NCI-H774 (cell line): ENCODE measurements at places on chromosomes 3 and 15.

DNA sequence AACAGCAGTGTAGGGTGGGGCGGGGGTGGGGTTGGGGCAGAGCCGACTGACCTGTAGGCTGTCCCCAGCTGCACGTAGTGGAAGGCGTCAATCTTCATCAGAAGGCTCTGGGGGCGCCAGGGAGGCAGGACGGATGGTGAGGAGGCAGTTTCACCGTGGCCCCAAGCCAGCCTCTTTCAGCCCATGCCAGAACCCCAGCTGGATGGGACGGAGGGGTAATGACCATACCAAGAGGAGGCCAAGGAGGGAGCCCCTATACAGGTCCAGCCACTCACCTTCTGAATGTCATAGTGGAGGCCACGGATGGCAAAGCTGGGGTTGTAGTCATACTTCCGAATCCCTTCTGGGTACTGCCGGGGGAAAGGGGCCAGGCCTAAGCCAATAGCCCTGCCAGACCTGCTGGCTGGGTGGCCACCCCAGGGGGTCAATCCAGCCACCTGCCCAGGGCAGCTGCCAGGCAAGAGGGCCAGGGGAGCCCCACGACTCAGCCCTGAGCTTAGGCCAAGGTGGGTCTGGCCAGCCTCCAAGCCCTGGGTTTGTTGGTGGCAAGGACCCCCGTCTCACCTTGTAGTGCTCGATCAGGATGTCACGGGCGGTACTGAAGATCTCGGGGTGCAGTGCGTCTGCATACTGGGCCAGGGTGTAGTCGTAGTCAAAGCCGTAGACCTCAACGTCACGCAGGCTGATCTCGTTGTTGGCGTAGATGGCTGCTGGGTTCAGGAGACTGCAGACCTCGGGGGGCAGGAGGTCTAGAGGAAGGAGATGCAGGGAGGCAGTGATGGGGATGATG, 4.9 kb downstream of the NT5DC2 start:
- no peak for DNase-seq

- DNase-seq: no peak
Observed at GRCh38 chr3:40979962-40980361, 219.3 kb upstream of the CTNNB1 start.

- DNase-seq: no peak
Observed at GRCh38 chr3:68771681-68772080, 160.7 kb downstream of the TAFA4 start.

GRCh38 chr15:69523010-69524001, 70.7 kb downstream of the RPLP1 start:
- DNase-seq: peak; percentile 70

GRCh38 chr3:42519568-42519962, 17.1 kb downstream of the VIPR1 start:
- no peak for DNase-seq

- no peak for DNase-seq
Observed at GRCh38 chr3:53140847-53141845, 10.9 kb upstream of the RFT1 start.

DNA sequence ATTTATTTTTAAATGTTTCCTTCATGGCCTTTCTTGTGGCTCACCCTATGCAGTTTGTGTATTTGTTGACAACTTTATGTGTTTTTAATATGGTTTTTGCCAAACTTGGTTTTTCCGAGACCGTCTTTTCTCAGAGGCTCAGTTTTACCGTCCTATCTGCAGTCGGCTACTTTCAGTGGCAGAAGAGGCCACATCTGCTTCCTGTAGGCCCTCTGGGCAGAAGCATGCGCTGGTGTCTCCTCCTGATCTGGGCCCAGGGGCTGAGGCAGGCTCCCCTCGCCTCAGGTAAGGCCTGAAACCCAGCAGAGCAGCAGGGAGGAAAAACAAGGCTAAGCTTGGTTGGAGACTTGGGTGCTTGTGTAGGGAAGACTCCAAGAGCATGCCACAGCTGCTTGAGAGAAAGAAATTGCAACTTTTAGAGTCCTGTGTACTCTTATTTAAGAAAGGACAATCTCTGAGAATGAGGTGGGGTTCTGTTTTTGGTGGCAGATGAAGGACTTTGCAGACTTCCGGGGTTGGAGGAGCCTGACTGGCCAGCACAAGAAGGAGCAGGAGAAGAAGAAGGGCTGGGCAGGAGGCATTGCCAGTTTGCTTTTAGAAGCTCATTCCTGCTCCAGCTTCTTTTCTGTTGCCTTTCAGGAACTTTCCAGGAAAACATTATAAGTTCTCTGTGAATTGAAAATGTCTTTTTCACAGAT, at the start of gene TIGIT:
Gene TIGIT, plus strand, starts transcription at position 191 of the 698 bp plus-strand sequence. Its CDS starts 34 bp downstream, at position 225.
- no peak for DNase-seq

GRCh38 chr3:144636833-144637232, 665.2 kb downstream of the DIPK2A start:
- DNase-seq: no peak

- DNase-seq: no peak
Observed at GRCh38 chr15:54312528-54312927, 334.3 kb downstream of the UNC13C start.

- DNase-seq: no peak
Observed at GRCh38 chr3:42157540-42158538, 66.7 kb downstream of the TRAK1 start.

- DNase-seq: no peak
Observed at GRCh38 chr3:132416161-132416560, 1.1 kb upstream of the DNAJC13 start.

DNA sequence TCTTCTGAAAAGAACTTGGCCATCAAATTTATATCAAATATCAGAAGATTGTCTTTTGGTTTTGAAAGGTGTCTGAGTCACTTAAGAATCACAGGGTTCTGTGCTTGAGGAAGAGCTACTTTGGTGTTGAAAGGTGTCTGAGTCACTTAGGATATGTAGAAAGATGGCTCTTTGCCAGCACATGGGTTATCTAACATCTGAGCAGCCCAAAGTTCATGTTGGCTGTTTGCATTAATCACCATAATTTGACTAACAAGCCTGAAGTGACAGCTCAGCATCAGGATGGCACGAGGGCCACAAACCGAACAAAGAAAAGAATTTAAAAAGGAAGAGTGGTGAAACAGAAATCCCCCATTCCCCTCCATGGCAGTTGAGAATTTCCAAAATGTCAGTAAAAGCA, 190.5 kb upstream of the CMC1 start:
- DNase-seq: no peak

DNA sequence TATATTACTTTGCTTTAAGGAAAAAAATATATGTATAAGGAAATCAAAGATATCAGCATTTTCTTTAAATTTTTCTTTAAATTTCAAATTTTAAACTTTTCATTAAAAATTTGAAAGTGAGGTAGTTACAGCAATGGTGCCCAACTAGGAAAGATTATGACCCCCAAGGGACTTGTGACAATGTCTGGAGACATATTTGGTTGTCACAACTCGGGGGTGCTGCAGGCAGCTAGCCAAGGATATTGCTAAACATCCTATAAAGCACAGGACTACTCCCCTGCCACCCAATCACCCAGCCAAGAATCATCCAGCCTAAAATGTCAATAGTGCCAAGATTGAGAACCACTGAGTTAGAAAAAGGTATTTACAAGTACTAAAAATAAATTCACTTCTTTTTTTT, 57.3 kb downstream of the SLC4A7 start:
- DNase-seq: no peak

DNA sequence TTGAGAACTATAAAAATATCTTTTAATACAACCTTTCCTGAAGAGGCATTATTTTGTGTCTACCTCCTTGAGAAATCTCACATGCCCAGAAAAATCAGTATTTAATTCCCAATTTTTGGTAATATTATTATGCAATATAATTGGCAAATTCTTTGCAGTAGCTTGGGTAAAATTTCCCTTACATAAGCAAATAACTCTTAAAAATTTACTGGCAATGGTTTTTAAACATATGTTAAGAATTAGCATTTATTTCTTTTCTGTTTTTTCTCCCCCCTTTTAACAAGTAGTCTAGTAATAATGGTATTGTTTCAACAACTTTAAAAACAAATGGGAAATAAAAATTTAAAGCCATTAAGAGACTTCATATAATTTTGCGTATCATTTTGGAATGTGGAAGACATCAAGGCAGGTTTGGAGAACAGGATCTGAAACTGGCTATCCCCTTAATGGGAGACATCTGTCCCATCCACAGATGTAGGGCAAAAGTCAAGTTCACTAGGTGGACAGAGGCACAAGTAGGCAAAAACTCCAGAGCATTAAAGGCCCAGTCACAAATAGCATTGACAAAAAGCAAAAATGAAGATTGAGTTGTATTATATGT, 89.6 kb upstream of the AADACL2 start:
- no peak for DNase-seq

- no peak for DNase-seq
Observed at GRCh38 chr15:101446518-101447167, 42.9 kb downstream of the PCSK6 start.

DNA sequence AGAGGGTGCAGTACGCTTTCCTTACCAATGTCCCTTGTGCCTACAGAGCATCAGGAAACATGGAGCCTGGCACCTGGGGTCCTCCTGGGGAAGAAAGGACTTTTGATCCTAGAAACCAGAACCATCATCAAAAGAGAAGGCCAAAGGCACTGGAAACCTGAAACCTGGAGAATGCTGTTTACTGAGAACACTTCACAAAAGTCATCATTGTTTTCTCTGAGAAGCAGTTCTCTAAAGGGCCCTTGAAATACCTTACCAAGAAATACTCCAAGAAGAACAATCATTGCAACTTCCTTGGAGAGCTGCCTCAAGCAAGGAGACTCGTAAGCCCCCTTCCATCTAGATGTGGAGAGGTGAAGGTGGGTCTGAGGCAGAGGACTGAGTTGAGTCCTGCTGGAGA, 66.0 kb downstream of the TLE3 start:
- DNase-seq: no peak

DNA sequence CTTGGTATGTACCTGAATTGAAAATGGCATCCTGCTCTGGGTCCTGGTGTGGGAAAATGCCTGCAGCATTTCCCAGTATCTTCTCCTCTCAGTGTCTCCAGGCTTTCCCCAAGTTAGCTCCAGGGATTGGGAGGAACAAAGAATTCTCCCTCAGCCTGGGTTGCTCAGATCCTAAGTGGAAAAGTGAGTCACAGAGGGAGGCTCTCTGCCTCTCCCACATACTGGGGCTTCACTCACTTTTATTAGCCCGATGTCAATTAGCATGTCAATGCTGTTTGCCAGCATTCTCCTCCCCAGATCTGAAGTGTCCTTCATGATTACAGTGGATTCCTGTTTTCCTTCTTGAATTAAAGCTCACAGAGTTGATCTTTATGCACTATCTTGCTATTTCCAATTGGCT, 655.0 kb downstream of the EPHA3 start:
- no peak for DNase-seq

DNA sequence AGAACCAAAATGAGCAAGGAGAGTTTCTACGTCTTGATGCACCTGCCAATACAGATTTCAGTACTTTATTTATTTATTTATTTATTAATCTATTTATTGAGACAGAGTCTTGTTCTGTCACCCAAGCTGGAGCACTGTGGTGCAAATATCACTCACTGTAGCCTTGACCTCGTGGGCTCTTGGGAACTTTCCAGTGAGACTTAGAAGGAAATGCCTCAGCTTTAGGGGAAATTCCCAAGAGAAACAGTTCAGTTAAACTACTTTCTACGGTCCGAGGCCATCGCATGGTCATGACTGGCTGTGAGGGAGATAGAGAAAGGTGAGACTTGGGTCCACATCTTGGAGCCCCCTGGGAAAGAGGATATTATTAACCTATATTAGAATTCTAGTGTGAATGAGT, 47.0 kb upstream of the HERC1 start:
- DNase-seq: no peak

DNA sequence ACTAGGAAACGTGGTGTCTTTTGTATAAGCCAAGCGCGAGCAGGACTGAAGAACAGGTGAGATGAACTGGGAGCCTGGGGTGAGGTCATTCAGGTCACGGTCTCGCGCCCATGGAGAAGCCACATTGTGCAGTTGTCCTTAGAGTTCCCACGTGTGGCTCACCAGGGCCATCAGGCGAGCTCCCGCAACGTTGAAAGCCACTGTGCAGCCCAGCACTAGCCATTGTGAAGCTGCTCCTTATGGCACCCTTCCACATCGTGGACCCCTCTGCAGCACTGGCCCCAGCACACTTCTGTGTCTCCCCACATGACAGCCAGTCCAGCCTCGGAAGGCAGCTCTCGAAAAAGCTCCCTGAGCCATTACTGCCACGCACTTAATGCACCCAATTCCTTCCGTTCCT, 7.6 kb upstream of the APBA2 start:
- DNase-seq: no peak

- no peak for DNase-seq
Observed at GRCh38 chr3:105806359-105806758, 62.5 kb downstream of the CBLB start.

DNA sequence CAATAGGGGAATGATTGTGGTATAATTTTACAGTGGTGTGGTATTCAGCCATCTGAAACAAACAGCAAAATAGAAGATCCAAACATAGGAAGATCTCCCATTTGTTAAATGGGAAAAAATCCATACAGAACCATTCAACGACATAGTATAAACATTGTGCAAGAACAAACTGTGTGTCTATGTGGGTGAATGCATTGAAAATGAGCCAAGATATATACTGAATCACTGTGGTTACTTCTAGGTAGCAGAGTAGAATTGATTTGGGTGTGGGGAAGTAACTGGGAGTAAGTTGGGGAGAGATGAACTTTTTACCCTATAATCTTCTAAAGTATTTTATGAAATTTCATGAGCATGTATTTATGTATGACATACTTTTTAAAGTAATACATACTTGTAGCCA, 123.1 kb upstream of the UMPS start:
- DNase-seq: no peak

GRCh38 chr3:20648294-20648693, 462.3 kb upstream of the SGO1 start:
- no peak for DNase-seq

DNA sequence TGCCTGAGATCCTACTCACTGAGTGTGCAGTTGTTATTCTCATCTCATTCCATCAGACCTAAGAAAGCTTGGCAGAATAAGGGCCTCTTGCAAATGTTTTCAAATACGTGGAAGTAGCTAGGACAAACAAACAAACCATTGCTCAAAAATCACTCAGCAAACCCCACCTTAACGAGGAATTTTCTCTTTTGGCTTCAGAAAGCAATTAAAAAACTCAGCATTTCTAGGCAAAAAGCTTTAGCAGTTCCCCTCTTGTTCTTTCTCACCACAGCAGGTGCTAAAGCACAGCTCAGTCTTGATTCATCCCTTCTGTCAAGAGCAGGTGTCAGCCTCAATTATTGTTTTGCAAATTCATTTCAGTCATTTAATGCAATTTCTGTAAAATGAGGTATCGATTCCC, 58.6 kb upstream of the NUDT16 start:
- DNase-seq: no peak
